ENCODE measurements at places on chromosomes 1 and 21.
A peak's percentile ranks its signal among the peaks of the same experiment; 100 is the strongest.

GRCh38 chr1:74699331-74699730 lies 25.7 kb upstream of the ERICH3 start:
- no peak for DNase-seq

- DNase-seq: peak; percentile 70
These were observed 2.8 kb downstream of the MYCL start for GRCh38 chr1:39898648-39899603.

GRCh38 chr1:179283992-179284391 lies 9.6 kb upstream of the SOAT1 start:
- DNase-seq: no peak

DNA sequence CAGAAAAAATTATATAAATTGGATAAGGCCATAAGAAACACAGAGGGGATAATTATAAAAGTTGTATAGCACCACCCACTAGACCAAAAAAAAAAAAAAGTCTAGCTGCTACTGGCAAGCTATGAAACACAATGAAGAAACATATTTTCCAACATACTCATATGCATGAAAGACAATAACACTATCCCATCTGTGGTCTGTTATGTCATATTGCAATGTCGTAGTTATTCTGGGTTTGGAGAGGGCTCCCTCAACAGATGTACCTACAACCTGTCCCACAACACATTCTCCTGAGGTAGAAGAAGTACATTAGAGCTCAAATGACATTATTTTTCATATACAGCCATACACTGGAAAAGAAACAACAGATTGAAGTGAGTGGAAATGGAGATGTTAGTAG lies 517.6 kb upstream of the ADGRL4 start:
- no peak for DNase-seq

- peak; percentile 68 for DNase-seq
These were observed 831 bp upstream of the FOXD2 start for GRCh38 chr1:47436979-47437446.

DNA sequence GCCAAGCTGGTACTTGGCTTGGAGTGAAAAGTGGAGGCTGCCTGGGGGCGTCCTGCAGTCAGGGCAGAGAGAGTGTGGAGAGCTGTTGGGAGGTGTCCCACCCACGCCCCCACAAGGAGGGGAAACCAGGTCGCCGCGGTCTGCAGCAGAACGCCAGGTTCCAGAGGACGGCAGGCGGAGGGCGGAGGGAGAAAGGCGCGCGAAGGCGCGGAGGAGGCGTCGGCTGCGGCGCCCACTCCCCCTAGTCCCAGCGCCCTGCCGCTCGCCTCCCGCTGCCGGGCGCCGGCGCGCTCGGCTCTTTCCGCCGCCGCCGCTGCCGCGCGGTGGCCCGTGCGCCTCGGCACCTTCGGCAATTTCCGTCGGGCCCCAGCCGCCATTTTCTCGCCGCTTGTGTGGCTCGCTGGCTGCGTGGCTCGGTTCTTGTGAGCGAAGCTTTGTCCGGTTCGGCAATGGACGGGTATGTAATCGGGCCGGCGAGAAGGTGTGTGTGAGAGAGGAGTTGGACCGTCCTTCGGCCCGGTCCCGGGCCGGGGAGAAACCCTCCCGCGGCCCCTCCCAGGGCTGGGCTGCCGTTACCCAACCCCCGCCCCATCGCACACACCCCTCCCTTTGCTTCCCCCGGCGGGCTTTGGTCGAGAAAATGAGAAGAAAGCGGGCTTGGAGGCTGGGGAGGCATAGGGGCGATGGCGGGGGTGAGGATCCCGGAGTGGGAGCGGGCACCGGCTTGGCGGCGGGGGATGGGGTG lies at the start of gene PTBP2:
PTBP2 (plus strand) TSS at position 369 of the 745 bp plus-strand sequence; CDS start at position 450, 81 bp downstream.
- peak; percentile 94 for DNase-seq

DNA sequence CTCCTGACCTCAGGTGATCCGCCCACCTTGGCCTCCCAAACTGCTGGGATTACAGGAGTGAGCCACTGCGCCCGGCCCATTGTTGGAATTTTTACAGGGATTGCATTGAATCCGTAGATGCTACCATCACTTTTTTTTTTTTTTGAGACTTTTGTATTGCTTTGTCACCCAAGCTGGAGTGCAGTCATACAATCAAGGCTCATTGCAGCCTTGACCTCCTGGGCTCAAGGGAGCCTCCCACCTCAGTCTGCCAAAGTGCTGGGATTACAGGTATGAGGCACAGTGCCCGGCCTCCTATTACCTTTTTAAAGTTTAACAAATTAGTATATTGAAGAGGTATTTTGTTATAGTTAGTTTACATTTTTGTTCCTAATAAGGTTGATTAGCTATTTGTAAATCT lies 62.2 kb upstream of the SLC45A1 start:
- no peak for DNase-seq
